ENCODE measurements at places on chromosomes 13 and 19.

GRCh38 chr19:1389033-1389940 is 5.6 kb downstream of the NDUFS7 start:
- DNase-seq = no peak

GRCh38 chr13:95137096-95137495 is 164.2 kb downstream of the ABCC4 start:
- DNase-seq = no peak

DNA sequence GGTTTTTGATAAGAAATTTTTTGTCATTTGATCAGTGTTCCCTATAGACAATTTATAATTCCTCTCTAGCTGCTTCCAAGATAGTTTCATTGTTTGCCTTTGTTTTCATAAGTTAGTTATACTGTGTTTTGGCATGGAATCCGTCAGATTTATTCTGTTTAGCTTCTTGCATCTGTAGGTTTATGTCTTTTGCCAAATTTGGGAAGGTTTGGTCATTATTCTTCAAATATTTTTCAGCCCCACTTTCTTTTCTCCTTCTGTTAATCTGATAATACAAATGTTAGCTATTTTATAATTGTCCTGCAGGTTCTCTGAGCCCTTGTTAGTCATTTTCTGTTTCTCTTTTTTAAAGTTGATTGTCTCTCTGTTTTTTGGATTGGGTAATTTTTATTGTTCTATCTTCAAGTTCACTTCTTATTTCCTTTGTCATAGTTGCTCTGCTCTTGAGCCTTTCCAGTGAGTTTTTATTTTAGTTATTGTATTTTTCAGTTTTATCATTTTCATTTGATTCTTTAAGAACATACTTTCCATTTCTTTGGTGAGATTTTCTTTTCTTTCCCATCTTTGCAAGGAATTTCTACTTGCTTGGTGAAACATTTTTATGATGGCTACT is 5.9 kb upstream of the FCGBP start:
- DNase-seq = no peak

- DNase-seq = peak; percentile 37
Observed at GRCh38 chr19:1113030-1113985, 9.5 kb downstream of the GPX4 start.

- DNase-seq = no peak
Observed at GRCh38 chr19:14114854-14115253, 2.7 kb downstream of the PRKACA start.

GRCh38 chr13:50766013-50766412 is 77.5 kb downstream of the DLEU7 start:
- DNase-seq = peak; percentile 23
